Anterior cingulate cortex (tissue), 58 donors: ENCODE measurements at places on chromosomes 3 and 15.
A peak's percentile ranks its signal among the peaks of the same experiment; 100 is the strongest.

GRCh38 chr3:143482106-143483088 lies 362.8 kb downstream of the CHST2 start:
- no peak for DNase-seq

- no peak for DNase-seq
Measured at GRCh38 chr3:134054231-134054630, 24.5 kb upstream of the SLCO2A1 start.

DNA sequence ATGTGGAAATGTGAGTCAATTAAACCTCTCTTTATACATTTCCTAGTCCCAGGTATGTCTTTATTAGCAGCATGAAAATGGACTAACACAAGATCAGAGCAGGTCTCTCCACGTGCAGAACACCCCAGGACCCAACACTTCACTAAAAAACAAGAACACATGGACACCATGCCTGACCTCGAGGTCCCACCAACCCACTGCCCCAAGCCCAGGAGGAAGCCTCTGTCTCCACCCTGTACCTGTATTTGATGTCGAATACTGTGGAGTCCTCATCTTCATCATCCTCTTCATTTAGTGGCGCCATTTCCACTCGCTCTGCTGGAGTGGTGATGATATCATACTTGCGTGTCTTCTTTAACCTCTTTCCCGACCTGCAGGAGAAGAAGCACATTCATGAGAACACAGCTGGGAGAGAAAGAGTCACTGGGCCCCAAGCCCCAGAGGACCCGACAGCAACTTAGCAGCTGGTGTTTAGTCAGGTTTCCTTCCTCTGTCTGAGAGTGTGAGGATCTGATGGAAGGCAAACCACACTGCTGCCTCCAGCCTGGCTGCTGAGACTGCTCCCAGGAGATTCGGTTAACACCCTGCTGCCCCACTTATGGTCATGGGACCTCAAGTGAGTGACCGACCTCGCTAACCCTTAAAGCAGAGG lies 25.5 kb downstream of the FAM174B start:
- no peak for DNase-seq

DNA sequence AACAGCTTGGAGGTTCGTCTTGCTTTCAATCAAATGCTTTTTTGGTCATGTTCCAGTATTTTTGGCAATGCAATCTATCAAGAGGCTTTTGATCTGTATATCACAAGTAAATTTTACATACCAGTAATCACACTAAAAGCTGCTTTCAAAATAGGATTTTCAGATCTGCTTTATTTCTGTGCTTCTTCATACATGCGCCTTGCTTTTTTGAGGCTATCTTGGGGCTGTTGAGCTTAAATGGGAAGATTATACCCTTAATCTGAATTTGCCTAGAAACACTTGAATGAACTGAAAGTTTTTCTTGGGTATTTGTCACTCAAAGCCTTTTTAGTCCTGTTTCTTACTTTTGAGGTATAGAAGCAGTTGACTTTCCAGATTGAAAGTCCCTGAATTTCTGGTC lies 62.1 kb upstream of the DCBLD2 start:
- DNase-seq, result no peak

- no peak for DNase-seq
Measured at GRCh38 chr3:117131259-117131658, 421.7 kb downstream of the TUSC7 start.

DNA sequence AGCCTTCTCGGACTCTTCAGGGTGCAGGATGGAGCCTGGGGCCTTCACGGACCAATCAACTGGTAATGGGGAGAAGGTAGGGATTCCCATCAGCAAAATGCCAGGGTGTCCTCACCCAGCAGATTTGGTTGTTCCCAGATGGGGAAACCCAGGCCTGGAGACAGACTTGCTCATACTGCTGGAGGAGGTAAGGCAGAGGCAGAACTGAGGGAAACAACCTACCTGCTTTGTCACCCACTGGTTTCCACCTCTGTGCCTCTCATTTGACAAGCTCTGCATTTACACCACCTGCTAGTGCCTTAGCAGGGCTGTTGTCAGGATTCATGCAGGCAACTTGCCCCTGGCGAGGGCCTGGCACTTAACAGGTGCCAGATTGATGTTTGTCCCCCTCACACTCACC lies 15.9 kb downstream of the RHCG start:
- DNase-seq, result no peak

- no peak for DNase-seq
Measured at GRCh38 chr3:69976021-69976420, 23.5 kb upstream of the SAMMSON start.

- no peak for DNase-seq
Measured at GRCh38 chr3:170599091-170599490, 13.2 kb upstream of the SLC7A14 start.

- DNase-seq, result no peak
Measured at GRCh38 chr3:124599779-124600693, 130.2 kb upstream of the UMPS start.

GRCh38 chr3:144482876-144483275 lies 511.3 kb downstream of the DIPK2A start:
- no peak for DNase-seq

DNA sequence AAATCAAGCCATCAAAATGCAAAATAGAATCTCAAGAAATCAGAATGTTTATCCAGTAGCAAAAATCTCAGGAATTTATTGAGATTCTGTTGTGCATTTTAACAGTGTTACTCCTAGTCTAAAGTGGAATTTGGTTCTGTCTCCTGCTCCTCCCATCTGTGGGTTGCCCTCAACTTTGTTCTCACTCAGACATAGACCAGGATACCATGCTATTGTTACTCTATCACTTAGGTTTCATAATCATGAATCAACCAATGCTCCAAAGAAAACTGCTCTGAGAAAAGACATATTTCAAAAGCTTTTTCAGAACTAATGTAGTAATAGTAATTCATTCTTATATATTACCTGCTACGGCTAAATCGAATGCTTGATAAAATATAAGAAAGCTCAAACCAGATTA lies 274.7 kb downstream of the RBMS3 start:
- DNase-seq, result no peak

- DNase-seq, result no peak
Measured at GRCh38 chr15:31327669-31328427, 1.2 kb downstream of the KLF13 start.

- no peak for DNase-seq
Measured at GRCh38 chr3:2921903-2922302, 188.3 kb downstream of the IL5RA start.

DNA sequence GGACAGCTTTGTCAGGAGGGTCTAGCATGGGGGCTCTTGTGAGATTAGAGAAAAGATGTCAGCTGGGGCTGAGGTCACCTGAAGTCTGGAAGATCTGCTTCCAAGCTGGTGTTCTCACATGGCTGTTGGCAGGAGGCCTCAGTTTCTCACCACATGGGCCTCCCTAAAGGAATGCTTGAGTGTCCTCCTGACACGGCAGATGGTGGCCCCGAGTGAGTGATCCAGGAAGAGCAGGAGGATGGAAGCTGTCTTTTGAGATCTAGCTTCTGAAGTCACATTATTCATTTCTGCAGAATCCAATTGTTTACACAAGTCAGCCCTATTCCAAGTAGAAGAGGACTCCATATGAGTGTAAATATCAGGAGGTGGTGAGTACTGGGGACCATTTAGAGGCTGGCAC lies 344.0 kb upstream of the PROK2 start:
- DNase-seq, result no peak

DNA sequence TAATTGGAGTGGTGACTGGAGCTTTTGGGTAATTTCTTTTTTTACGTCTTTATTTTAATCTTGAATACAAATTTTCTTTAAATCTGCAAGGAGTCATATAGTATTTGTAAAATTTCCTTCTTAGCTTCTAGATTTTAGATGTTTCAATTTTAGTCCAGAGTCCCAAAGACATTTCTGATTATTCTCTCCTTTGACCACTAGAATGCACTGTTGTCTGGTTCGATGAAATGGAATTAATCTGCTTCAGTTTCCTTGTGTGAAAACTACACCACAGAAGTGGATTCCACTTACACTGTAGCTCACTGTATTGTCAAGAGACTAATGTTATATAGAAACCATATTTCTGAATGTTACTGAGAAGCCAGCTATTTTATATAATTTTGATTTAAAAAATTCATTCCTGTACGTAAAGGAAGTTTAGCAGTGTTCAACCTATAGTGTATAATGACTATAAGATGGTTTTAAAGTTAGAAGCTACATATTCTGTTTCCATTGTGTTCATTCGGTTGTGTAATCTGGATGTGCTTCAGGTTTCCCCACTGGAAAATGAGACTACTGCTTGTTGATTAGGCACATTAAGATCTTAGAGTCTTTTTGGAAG lies 6.1 kb downstream of the GRAMD1C start:
- DNase-seq, result no peak

- DNase-seq, result no peak
Measured at GRCh38 chr3:180048103-180048502, 11.4 kb upstream of the PEX5L start.

DNA sequence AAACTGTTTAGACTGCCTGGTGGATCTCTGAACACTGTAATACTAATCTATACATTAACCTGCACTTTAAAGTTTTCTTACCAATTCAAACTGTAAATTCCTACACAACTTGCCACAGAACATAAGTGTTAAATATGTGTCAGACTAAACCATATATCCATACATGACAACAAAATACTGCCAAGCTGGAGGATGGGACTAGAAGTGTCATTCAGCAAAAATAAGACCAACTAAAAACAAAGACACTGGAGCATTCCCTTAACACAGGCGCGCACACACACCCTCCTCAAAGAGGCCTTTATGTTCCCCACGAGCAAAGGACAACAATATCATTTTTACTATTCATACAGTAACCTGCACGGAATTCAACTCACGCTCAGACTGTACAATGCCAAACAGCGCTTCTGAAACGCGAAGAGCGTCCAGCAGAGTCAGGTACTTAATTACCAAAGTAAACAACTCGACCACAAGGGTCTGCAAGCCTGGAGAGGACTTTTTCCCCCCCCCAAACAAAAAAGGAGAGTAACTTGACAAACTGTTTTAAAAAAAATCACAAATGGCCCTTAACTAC lies 1.1 kb downstream of the DCUN1D1 start:
- no peak for DNase-seq

DNA sequence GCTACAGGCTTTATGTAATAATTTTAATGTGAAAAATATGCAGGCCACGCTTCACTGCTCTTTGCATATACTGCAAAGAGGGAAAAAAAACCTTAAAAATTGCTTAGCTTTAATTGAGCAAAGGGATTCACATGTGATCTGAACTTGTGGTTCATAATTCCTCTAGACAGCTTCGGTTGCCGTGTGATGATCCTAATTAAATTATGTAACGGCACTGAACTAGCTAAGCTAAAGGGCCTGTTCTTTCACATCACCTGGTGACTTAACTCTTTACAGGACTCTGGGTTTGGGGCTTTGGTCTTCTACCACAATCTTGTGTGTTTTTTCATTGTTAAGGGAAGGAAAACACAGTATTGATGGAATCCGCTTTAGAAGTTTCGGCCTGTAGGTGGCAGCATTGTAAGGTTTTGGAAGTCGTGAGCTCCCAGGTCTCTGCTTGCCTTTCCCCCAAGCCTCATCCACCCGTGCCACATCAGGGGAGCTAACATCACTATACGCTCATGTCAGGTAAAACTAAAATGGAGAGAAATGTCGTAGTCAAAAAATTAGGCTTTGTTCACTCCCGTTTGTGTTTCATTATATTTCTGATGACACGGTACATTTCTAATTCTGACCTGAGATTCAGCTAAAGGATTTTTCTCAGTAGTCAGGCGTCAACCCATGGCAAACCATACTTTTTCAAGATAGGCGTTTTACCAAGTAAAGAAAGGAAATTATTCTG lies 205.6 kb upstream of the DPH6 start:
- DNase-seq, result peak; percentile 5

DNA sequence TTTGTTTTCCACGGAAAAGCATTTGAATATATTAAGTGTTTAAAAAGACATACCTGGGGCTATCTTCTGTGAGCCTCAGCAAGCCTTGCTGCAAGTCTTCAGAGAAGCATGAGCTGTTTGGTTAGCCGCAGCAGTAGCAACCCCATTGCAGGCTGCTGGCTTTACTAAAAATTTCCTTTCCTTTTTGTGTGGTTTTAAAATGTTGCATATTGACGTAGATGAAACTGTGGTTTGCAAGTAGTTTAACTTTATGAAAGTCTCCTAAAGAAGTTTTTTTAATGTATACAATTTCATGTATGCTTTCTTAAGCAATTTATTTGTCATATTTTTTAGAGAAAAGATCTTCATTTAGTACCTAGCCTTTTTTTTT lies at the start of gene GPR171:
TSS of gene GPR171 (minus strand) at position 166 of the 370 bp plus-strand sequence. CDS start 3,830 bp downstream, outside the sequence.
- DNase-seq, result no peak

GRCh38 chr3:124951511-124952281 lies 17.1 kb upstream of the MUC13 start:
- no peak for DNase-seq

GRCh38 chr3:66312039-66312438 lies 91.2 kb downstream of the SLC25A26 start:
- DNase-seq, result no peak

GRCh38 chr3:20682573-20682972 lies 496.6 kb upstream of the SGO1 start:
- no peak for DNase-seq

DNA sequence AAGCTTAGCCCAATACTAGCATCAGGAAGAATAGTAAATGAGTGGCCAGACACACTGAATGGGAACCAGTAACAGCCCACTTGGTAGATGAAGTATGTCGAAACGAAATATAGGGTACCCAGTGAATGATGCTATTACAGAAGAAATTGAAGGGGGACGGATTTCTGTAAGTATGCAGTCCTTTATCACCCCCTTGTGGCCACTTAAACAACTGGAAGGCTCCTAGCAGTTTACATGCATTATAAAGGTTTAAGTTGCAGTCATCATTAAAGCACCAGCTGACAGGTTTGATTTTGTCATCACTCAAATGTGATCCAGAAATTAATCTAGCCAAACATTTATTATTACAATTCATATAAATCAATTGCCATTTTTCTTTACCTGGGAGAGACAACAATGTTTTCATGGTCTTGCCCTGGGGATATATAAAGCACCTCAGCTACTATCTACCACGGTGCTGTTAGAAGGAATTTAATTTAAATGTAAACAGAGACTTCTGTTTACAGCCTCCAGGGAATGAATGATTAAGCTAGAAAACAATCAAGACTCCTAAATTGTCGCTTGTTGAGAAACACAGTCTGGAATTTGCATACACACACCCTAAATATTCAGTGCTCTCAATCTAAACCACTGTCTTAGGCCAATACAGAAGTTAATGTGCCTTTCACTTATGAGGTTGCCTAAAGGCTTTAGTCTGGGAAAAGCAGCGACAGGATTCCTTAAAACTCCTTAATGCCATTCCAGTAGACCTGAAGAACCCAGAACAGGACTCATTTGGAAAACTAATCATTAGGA lies 7.8 kb downstream of the EIF1B start:
- DNase-seq, result peak; percentile 10

- DNase-seq, result no peak
Measured at GRCh38 chr3:36451816-36452215, 71.5 kb downstream of the STAC start.

GRCh38 chr3:155218462-155218861 lies 75.0 kb downstream of the STRIT1 start:
- no peak for DNase-seq

GRCh38 chr3:10088256-10088655 lies 19.8 kb downstream of the FANCD2OS start:
- no peak for DNase-seq

DNA sequence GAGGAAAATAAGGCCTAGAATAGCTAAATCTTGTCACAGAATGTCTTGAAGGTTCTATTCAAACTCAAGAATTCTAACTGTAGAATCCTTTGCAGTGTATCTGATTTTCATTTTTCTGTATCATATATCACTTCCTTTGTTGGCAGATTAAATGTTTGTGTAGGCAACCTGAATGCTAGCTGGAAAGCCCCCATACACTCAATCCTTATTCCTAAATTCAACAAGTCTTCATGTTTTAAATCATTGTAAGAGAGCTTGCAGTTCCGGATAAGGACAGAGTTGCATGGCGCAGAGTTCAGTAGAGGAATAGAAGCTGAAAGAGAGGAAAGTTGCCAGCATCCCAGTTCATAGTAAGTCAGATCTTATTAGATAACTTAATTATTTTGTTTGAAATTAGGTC lies 242.0 kb upstream of the SEMA6D start:
- DNase-seq, result no peak
